Left ventricle myocardium inferior (tissue), 1 donor: ENCODE measurements at places on chromosomes 3 and 15.
A peak's percentile ranks its signal among the peaks of the same experiment; 100 is the strongest.

DNA sequence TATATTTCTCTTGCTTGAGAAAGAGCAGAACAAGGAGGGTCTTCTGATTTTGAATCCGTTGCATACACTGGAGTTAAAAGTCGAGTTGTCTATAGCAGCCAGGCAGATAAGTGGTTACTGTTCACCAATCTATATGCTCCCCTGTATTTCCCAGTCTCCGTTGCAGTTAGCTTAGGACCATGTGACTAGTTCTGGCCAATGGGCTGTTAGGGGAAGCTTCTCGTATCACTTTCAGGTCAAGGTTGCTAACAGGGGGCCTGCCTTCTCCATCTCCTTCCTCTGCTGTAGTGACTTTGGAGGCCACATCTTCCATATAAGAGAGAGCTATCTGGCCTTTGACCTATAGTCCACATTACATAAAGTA is 188.5 kb upstream of the KBTBD8 start:
- no peak for DNase-seq

DNA sequence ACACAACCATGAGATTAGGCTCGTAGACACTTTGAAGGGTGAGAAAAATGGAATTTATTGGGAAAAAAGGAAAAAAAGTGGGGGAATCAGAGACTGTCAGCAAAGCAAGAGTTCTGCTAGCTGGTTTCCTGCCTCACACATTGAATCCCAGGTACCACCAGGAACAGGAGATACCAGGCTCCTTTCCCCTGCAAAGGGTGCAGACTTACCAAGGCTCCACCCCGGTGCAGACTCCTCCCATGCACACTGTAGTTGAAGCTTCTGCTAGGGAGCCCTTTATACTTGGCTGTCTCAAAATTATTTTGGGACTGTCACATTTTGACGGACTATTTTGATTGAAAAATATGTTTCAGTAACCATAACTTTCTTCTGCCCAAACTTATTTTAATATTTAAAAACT is 819.9 kb upstream of the GBE1 start:
- DNase-seq: no peak

- DNase-seq: no peak
Measured at GRCh38 chr15:90829942-90830440, 38.4 kb upstream of the FURIN start.

GRCh38 chr3:124142389-124142970 is 150.6 kb upstream of the ROPN1 start:
- no peak for DNase-seq

DNA sequence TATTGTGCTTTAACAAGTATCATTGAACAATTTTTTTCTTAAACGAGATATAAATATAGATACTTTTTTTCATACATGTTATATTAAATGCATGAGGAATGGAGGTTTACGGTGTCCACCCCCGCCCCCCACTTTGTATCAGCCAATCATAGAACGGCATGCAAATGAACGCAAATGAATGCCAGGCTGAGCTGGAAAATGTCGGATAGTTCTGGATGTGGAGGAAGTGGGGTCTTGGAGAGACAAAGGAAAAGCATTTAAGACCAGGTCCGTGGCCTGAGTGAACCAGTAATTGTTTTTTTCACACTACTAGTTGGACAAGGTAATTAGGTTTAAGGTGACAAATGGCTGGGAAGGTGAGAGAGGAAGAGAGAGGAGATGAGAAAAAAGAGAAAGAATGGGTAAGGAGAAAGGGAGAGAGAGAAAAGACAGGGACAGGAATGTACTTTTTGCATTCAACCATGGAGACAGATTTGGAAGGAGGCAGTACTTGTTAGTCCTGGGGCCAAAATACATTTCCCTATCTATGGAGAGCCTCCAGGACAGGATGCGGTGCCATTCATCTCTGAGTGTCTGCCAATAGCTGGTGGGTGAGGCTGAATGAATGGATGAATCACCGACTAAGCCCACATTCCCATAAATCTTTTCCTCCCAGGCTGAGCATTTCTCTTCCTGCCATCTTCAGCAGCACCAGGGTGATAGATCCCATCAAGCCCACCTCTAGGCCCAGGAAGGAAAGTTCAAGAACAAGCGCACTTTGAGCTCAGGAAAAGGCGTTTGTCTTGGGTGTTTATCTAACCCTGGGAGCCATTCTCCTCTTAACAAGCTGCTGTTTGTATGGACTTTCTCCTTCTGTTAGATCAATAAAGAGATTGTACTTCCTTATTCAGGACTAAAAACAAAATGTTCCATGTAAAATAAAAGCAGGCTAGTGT is 1.4 kb upstream of the RAD18 start:
- no peak for DNase-seq

GRCh38 chr3:120348065-120348990 is 826 bp downstream of the LRRC58 start:
- DNase-seq: no peak

DNA sequence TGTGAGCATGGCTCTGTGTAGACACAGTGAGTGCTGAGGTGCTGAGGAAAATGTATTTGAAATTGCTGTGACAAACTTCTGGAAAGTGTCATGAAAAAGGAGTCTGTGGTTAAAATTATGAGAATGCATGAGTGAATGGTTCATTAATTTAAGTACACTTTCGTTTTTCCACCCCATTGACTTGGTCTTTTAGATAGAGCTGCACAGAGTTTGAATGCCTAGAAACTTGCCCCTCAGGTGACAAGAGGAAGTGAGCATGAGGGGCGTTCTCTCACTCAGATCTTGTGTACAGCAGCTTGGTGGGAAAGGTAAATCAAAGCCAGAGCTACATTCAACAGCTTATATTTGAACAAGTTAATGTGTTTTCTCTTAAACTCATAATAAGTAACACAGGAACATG is 296.8 kb downstream of the WDR72 start:
- DNase-seq: no peak

DNA sequence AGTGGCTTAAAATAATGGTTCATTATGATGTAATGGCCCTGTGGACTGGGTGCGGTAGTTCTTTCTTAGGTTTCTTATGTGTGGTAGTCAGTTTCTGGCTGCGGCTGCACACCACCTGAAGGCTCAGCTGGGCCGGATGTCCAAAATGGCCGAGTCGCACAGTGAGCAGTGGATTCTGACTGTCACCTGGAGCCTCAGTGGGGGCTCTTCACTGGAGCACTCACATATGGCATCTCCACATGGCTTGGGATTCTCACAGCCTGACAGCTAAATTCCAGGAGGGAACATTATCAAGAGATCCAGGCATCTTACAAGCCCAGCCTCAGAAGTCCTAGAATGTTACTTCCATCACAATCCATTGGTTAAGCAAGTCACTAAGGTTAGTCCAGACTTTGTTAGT is 26.8 kb upstream of the ALDH1L1 start:
- no peak for DNase-seq

GRCh38 chr3:112470788-112471187 is 28.5 kb downstream of the BTLA start:
- DNase-seq: no peak

DNA sequence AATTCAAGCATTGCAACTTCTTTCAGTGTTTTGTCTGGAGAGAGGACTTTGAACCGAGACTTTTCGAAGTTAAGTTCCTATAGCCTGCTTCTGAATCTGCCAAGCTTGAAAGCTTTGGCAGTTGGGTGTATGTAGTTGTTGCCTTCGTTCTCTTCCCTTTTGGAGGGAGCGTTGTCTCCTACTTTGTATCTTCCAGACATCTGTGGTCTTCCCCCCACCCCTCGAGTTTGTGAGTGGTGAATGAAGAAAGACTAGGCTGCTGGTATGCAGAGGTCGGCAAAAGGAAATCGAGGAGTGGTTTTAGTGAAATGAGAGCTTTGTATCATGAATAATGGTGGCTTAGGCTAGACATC is 1.3 kb downstream of the CTNNB1 start:
- DNase-seq: no peak

DNA sequence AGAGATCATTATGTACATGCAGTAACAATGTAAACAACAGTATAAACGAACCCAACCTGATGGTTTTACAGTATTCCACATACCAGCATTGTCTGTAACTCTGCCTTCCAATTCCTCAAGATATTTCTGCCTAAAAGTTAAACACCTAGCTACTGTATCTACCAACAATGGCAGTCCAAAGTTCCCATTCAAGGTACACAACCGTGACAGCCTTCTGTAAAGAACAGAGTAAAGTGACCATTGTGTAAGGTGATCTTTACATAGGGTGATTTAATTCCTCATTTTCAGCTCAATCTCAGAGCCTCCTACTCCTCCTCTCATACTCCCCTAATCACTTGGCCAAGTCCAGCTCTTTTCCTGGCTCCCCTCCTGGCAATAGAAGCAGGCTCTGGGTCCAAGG is 10.4 kb downstream of the SECISBP2L start:
- no peak for DNase-seq

DNA sequence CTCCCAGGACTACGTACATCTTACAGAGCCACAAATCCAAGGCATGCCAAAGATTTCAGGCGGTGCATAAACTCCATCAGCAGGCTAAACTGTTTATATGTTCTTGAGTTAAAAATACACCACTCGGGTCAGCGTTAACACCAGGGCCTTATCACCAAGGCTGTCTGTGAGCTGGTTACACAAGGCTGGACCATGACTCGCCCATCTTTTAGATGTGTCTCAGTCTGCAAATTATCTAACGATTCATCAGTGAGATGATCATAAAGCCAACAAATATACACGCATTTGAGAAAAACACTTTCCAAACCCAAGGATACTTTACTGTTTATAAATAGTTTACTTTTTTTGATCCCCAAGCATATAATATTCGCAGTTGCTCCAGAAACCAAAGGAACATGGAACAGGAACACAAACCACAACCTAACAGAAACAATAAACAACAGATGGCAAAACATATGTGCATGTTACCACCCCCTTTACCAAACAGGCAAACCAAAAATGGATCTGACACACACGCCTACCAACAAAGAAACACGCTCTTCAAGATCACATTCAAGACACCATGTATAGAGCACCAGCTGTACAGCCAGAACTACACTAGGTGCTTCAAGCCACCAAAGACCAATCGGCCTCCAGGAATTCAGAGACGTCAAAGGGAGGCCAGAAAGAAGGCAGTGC is 15.4 kb downstream of the LRIG1 start:
- DNase-seq: no peak

DNA sequence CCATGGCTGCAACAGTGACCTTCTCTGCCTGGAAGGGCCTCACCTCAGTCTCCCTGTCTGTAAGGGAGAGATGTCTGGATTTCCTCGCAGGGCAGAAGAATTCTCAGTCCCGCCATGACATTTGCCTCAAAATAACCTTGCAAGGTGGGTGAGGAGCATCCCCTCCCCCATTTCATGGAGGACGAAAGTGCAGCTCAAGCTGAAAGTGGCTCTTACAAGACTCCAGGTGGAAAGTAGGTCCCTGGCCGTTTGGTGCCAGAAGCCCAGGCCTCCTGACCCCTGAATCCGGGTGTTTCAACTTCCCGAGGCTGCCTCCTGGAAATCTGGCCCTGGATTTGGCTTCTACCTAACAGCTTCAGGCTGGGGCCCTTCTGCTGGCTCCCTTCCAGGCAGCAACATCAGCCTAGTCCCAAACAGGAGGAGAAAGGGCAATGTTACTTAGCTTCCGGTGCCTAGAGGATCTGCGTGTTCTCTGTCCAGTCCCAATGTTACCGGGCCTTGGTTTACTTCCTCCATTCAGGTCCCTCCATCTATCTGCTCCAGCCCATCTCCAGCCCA is 769 bp upstream of the CSPG4 start:
- no peak for DNase-seq

GRCh38 chr3:9934235-9934621 is 594 bp downstream of the CRELD1 start:
- DNase-seq: peak; percentile 18

DNA sequence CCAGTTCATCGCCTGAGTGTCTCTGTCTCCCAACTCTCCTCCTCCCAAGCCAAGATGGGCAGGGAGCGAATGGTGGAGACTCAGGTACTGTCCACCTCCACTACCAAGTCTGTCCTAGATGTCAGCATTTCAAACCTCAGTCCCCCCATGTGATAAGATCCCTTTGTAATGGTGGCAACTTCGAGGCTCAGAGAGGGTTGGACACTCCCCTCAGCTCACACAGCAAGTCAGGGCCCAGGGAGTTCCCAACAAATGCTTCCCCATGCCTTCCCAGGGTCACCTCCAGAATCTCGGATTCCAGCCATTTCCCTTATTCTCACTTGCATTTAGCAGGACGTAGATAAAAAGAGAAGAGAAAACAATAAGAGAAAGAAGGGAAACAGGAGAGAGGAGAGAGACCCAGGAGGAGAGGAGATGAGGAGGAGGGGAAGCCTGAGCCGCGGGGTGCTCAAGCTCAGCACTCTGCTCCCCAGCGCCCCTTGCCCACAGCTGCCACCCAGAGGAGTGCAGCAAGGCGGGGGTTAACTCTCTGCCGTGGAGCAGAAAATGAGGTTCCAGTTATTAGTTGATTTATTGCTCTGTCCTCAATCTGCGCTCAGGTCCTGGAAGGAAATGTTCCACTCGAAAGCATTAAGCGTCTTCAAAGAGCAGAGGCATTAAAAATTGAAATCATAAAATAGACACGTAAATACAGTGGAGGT is 84.1 kb upstream of the LINGO1 start:
- DNase-seq: no peak

DNA sequence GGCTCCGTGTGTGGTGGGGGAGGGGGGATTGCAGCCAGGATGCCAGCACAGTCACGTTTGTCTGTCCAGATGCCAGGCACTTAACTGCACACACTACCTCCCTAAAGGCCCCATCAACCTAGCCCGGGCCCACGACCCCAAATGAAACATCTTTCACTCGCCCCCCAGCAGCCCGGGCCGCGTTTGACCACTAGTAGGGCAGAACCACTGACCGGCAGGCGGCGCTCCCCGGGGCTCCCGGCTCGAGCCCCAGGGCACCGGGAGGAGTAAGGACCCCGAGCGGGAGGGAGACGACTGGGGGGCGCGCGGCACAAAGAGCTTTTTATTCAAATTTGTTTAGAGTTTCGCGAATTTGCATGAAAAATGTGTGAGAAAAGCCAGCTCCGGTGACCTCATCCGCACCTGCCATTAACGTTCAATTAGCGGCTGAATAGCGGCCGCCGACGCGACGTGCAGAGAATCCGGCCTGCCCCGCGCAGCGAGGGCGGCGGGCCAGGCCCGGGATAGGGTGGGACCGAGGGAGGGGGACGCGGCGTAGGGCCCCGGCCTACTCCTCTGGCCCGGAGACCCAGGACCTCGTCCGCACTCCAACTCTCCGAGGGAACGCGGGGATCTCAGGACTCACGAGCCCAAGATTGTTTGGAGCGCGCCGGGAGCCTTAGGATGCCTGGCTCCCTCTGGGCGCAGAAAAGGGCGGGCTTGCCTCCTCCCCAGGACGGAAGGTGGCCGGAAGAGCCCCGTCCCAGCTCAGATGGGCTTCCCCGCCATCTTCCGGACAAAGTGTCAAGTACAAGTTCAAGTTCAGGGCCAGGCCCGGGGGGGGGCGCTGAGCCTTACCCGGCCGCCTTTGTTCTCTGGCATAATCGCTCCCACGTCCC is 64.9 kb upstream of the POLG start:
- no peak for DNase-seq

- DNase-seq: no peak
Measured at GRCh38 chr3:8856721-8857120, 87.3 kb upstream of the OXTR start.

- DNase-seq: no peak
Measured at GRCh38 chr3:65126527-65127410, 439.0 kb upstream of the ADAMTS9 start.
